HFFc6 (cell line): ENCODE measurements at places on chromosomes 11 and 22. TPM values are rescaled to one million over a fixed set of nuclear protein-coding genes. Genes with fewer than 3 reads are reported as not detected.
A peak's percentile ranks its signal among the peaks of the same experiment; 100 is the strongest.

GRCh38 chr11:16924826-16925560 is 89.2 kb downstream of the PLEKHA7 start:
- no peak for DNase-seq

DNA sequence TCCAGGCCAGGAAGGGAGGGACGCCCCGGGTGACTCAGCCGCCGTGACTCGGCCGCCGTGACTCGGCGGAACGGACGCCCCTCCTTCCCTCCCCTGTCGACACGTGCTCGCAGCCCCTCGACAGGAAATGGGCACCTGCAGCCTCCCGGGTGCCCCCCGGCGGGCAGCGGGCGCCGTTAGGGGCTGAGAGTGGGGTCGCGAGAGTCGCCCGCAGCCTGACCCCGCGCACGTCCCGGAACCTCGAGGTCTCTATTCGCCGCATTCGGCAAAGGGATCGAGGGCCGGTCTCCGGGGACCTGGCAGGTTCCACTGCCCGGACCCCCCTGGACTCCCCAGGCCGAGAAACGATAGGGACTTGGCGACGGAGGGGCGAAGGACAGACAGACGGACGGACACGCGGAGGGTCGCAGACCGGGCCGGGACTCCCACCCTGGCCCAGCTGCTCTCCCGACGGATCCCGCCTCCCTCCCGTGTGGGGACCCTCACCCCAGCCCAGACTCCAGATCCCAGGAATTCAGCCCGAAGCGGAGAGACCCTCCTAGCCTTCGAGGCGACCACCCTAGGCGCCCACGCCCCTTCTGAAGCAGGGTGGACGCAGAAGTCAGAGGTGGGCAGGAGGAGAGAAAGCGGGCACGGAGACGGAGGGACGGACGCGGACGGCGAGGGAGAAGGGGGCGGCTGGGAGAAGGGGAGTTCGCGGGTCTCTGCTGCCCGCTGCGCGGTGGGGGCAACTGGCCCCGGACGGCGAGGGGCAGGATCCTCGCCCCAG is 648 bp downstream of the FOSL1 start:
- peak; percentile 77 for DNase-seq

GRCh38 chr11:121141066-121141465 is 40.0 kb downstream of the TECTA start:
- DNase-seq, result no peak

- peak; percentile 35 for DNase-seq
Measured at GRCh38 chr11:120912504-120912903, 111.4 kb upstream of the TBCEL start.

GRCh38 chr11:110367571-110367970 is 62.2 kb upstream of the FDX1 start:
- no peak for DNase-seq

- DNase-seq, result peak; percentile 74
Measured at GRCh38 chr22:43923631-43924464, at the start of gene PNPLA3. TSS of gene PNPLA3 (plus strand) at chr22:43923805. CDS start at chr22:43923912, 107 bp downstream.

GRCh38 chr11:94469416-94469815 is 24.2 kb downstream of the MRE11 start:
- DNase-seq, result no peak

GRCh38 chr11:99279266-99279665 is 258.5 kb downstream of the CNTN5 start:
- DNase-seq, result no peak

GRCh38 chr22:33326540-33327295 is 268.5 kb upstream of the SYN3 start:
- DNase-seq, result no peak

DNA sequence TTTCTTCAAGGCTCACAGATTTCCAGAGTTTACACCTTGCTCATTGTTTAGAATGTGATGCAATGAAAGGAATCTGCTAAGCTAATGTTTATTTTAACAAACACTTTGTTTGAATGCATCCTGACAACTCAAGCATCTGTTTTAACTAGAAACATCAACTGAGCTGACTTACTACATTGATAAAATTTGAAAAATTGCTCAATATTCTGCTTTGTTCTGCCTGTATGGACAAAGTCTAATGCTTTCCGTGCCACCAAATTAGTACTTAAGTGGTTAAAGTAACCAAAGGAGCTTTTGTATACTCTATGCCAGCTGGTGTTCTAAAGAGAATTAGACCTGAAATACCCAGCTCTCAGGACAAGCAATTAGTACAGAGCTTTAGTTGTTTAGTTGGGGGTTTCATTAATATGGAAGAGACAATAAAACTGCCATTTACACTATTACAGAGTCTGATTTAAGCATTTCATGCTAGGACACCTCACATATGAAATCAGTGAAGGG is 105.2 kb downstream of the MAML2 start:
- no peak for DNase-seq

DNA sequence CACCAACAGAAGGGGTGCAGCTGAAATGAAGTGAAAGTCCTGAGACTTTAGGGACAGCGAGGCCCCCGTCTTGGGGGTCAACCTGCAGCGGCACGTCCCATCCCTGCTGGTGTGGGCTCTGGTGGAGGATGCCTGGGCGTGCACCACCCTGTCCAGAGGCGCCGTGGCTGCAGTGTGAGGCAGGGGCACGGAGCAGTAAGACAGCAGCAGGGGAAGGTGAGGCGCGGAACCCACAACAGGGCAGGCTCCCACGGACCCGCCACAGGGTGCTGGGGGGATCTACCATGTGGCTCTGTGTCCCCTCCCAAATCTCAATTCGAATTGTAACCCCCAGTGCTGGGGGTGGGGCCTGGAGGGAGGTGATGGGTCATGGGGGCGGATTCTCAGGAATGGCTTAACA is 158.6 kb downstream of the SHANK2 start:
- no peak for DNase-seq

- DNase-seq, result no peak
Measured at GRCh38 chr22:21841422-21841821, 26.0 kb downstream of the MAPK1 start.

DNA sequence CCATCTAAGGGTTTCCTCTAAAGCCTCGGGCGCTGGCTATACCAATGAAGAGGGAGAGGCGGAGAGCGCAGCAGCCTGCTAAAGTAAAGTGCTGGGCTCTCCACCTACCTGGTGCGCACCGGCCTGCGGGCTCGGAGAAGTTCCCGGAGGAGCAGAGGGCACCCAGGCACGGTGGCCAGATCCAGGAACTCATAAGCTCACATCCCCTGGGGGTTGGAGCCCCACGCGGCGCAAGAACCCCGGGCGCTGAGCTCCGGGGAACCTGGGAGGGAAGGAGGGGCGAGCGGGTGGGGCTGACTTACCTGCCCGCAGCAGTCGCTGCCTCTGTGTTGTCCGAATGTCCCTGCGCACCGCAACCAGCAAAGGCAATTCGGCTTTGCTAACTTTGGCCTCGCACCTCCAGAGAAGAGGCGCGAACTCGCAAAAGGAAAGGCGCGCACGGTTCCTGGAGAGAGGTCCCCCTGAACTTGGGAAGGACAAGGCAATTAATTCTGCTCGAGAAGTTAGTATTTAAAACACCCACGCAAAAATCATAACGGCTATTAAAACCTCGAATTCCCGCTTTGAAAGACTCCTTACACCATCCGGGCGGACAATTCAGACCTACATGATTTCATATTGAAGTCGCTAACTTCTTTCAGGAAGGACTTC is 127.6 kb upstream of the C11orf58 start:
- no peak for DNase-seq

GRCh38 chr11:72546866-72547265 is 112.5 kb upstream of the CLPB start:
- no peak for DNase-seq

DNA sequence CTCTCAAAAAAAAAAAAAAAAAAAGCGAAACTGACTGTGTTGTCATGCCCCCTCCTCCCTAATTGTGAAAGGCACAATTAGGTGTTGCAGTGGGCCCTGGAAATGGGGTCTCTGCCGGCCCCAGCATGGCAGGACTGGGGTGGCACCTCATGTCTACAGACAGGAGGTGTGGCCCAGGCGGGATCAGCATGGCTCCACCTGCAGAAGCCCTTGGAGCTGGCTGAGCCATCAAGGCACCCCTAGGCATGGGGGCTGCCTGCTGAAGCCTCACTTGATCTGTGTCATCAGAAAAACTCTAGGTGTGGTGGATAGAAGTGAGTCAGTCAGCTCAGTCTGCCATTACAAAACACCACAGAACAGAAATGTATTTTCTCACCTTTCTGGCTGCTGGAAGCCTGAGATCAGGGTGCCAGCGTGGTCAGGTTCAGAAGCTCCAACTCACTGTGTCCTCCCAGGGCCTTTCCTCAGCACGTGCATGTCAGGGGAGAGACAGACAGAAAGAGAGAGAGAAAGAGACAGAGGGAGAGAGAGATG is 10.1 kb upstream of the B4GALNT4 start:
- no peak for DNase-seq

DNA sequence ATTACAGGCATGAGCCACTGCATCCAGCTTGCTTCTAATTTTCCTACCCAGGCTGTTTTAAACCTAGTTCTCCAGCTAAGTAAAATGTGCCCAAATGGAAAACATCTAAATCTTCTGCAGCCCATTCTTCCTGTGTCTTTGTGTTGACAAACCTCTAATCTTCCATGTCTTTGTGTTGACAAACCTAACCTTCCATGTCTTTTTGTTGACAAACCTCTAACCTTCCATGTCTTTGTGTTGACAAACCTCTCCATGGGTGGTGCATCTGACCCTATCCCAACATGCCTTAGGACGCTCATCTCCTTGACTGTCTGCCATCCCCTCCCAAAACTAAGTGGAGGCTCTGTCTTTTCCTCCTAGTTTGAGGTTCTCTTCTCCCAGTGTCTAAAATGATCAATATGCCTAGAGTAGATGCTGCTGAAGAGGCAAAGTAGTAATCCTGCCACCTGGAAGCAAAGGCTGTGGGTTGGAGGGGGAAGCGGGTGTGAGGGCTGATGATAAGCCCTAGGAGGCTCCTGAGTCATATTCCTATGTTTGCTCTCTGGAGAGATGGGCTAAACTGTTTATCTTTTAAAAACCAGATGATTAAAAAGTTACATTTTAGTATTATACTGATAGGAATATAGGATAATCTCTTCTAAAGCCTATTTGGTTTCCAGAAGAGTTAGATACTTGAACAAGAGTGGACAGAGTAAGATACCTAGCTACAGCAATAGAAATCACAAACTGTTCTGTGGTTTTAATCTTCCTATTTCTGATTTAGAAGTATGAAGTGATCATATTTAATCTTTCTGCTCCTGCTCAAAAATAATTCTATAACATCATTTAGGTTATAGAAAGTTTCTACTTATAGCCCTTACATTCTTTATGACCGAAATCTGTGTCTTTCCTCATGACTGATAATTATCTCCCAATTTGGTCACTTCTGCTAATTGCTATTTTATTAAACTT is 7.9 kb downstream of the FEN1 start:
- DNase-seq, result no peak

GRCh38 chr11:56846631-56847576 is 98.4 kb upstream of the OR9G4 start:
- DNase-seq, result no peak

DNA sequence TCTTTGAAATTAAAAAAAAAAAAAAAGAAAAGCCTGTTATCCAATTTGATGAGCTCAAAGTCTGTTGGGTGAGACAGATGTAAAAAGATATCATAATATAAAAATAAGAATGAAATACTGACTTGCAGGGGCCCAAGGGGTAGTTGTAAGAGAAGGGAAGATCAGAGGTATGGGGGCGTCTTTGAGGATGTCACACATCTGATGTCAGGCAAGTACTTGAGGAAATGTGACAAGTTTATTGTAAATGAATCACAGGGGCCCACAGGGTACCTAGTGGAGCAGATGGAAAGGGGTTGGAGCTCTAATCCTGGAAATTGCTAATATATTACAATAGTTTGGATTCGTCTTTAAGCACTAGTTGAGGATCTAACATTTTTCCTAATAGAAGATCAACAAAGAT is 131.6 kb downstream of the MAML2 start:
- DNase-seq, result no peak

DNA sequence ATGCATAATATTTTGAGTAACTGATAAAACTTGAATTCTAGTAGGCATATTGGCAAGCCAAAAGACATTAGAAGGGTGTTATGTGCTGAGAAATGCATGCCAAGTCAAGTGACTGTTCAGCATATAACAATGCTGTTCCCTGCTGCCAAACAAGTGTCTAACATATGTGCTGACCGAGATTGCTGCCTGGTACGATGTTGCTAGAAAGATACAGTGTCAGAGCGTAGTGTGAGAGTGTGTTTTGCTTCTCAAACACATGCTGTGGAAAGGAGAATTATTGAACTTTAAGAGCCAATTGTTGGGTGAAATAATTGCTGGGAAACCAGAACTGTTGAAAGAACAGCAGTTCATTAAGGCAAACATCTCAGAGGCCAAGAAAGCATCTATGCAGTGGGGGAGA is 71.3 kb upstream of the GRIA4 start:
- DNase-seq, result no peak

KLHDC7B gene
- total RNA-seq, result 0.06 TPM in 1 of 3 replicates, not detected in the others

CALCA gene
- not detected in 3 replicates for total RNA-seq

DUSP8 gene
- total RNA-seq, result 0.38 to 1.3 TPM (median 0.78 TPM) in 3 replicates

EMID1 gene
- total RNA-seq, result not detected in 3 replicates

BTBD18 gene
- total RNA-seq, result not detected in 2 replicates

POU2AF3 gene
- not detected in 3 replicates for total RNA-seq

IFT27 gene
- 15.5 to 22.0 TPM (median 18.8 TPM) in 3 replicates for total RNA-seq

SLC22A6 gene
- not detected in 3 replicates for total RNA-seq

POTEH gene
- not detected in 3 replicates for total RNA-seq
